ENCODE measurements at places on chromosomes 1 and 21.

GRCh38 chr1:20753589-20753988, 21.1 kb upstream of the SH2D5 start:
- no peak for DNase-seq

DNA sequence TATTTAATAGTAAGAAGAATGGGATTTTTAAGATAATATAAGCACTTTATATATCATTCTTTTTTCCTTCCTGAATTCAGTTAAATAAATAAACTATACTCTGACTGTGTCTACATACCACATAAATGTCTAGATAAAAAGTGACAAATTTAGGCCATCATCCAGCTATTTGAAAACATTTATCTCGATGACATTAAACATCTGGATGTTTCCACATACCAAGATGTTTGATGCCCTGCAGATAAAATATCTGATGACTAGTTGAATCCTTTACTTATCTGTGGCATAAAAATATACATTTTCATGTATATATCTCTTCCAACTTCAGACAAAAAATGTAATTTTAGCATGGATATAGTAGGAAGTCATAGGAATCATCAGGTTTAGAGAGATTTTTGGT, 348.3 kb downstream of the DPYD start:
- DNase-seq, result no peak

GRCh38 chr1:113686891-113687618, 72.2 kb downstream of the PHTF1 start:
- no peak for DNase-seq

DNA sequence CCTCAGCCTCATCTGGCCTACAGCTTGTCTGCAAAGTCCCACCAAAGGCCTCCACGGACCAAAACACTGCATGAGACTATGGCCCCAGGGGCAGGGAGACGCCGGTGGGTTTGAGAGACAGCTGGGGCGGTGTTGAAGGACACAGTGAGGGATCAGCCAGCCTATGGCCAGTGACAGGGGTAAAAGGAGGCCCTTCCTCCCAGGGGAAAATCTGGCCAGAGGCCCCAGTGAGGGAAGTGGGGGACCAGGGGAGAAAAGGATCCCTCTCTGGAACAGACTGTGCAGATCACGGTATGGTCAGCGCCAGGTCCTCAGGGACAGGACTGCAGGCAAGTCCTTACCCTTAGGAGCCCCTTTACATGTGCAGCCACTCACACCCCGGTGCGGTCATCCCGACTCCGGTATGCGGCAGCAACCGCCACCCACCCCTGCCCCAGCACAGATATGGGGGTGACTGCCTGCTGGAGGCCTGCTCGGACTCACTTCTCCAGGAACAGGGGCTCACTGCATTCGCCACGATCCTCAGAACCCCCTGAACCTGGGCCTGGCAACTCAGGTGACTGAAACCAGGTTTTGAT, 1.3 kb downstream of the CERS2 start:
- peak; percentile 26 for DNase-seq

DNA sequence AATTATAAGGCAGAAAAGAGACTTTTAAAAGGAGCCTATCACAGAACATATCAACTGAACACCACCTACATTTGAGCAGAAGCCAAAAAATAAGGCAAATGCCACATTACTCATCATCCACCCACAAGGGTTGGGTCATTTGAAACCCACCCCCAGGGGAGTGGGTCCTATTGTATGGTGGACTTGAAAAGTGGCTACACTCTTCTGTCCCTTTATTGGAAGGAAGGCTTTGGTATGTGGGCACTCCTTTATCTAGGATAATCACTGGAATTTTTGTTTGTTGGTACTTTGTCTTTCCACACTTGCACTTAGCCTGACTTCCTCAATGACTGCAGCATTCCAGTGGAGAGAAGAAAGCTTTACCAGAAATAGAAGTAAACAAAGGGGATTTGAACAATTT, 157.2 kb upstream of the COL11A1 start:
- DNase-seq, result no peak

DNA sequence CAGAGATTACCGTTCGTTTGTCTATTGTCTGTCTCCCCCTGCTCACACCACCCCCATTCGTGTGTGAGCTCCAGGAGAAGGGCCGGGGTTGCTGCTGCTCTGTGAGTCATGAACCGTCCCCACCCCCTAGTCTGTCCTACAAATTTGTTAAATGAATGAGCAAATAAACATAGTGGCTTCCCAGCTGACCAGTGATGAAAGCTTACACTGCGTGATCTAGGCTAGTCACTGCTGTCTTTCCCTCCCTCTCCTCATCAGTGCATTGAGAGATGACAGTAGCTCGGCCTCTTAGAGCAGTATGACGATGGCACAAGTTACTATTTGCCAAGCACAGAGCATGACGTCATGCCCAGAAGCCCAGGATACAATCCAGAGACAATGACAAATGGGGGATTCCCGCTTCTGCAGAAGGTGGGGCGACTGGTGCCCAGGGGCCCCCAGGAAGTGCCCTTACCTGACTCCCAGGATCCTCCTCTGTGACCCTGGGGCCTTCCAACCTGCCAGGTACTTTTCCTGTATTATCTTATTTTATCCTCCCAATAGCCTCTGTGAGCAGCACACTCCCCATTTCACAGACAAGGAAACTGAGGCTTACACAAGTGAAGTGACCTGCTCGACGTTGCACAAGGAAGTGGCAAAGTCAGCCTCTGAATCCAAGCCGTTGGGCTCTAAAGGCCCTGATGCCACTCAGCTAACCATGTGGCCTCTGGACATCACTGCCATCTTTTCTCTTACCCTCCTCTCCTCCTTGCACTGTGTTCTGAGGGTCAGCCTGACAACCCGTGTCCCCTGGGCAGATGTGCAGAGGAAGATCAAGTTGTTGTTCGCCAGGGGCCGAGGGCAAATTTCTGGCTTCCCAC, 8.6 kb upstream of the EPHA2 start:
- no peak for DNase-seq
